ENCODE measurements at places on chromosomes 11 and 22. TPM values are rescaled to one million over a fixed set of nuclear protein-coding genes. Genes with fewer than 3 reads are reported as not detected.
A peak's percentile ranks its signal among the peaks of the same experiment; 100 is the strongest.

FOSL1 gene
- 11.4 TPM for total RNA-seq

FKBP2 gene
- total RNA-seq: 34.3 TPM

FAM89B gene
- total RNA-seq: 21.6 TPM

OR8D4 gene
- total RNA-seq: 0.09 TPM

OR10D3 gene
- total RNA-seq: not detected

OR51B5 gene
- not detected for total RNA-seq

FGF19 gene
- not detected for total RNA-seq

SUSD2 gene
- total RNA-seq: 0.99 TPM

RIMBP3B gene
- 0.09 TPM for total RNA-seq

LINC01488 gene
- total RNA-seq: not detected

ABCG4 gene
- total RNA-seq: 0.08 TPM

ZNF280B gene
- 0.45 TPM for total RNA-seq

OR52H1 gene
- 0.81 TPM for total RNA-seq

ARHGAP8 gene
- 0.41 TPM for total RNA-seq

DNA sequence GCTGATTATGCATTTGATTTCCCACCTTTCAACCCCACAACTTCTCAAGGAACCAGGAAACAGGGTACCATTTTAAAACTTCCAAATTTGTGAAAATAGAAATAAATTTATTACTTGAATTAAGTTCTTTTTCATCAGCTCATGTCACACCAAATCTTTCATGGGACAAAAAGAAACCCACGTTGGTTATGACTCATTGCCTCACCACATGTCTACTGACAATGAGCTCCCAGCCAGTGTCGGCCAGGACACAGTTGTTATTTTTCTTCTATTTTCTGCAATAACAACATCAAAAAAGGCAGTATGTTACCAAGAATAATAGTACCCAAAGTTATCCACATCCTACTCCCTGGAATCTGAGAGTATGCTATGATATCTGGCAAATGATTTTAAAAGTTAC lies 17.3 kb downstream of the MS4A6A start:
- no peak for DNase-seq

GRCh38 chr11:17648528-17648927 lies 70.8 kb upstream of the MYOD1 start:
- DNase-seq: no peak

DNA sequence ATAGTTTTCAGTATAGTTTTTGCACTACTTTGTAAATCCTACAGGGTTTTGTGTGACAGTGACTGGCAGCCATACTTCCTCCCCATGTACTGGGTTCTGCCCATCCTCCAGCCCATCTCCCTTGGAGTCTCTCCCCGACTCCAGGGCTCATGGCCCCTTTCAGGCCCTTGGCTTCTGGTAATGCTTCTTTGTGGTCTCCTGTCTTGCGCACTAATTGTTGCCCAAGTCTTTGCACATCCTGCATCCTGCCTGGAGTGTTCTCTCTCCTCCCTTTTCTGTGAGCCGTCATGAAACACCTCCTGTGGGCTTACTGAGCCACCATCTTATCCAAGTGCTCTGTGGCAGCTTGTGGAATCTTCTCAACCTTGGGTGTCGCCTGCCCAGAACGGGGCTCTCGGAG lies 11.4 kb upstream of the KCNQ1OT1 start:
- DNase-seq: no peak

DNA sequence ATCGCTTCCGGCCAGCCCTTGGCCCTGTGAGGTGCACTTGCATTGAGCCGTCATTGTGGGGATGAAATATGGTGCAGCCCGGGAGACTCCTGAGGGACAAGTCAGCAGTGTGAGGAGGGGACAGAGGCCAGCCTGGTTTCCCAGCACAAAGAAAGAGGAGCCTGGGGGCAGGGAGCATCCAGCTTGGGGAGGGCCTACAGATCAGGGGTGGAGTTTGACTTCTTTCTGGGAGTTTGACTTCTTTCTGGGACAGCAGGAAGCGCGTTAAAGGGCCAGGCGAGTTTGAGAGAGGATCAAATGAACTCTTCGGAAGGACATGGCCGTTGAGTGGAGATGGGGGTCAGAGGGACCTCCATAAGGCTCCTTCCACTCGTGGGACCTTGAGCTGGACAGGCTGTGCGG lies 91.9 kb downstream of the LRRC32 start:
- DNase-seq: no peak

DNA sequence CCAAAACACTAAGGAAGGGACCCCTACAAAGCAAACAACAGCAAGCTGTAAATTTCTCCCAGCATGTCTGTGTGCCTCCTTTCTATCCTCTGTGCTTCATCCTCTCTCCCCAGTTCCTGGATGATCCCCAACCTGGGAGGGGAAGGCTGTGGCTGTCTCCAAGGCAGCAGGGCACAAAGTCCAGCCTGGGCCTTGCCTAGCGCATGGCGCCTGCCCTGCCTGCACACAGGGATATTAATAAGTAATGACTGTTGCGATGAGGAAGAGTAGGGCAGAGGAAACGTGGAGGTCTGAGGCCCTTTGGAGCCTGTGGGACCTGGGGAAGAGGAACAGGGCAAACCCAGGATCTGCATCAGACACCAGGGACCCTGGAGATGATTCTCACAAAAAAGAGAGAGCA lies 2.0 kb downstream of the USH1C start:
- DNase-seq: no peak

DNA sequence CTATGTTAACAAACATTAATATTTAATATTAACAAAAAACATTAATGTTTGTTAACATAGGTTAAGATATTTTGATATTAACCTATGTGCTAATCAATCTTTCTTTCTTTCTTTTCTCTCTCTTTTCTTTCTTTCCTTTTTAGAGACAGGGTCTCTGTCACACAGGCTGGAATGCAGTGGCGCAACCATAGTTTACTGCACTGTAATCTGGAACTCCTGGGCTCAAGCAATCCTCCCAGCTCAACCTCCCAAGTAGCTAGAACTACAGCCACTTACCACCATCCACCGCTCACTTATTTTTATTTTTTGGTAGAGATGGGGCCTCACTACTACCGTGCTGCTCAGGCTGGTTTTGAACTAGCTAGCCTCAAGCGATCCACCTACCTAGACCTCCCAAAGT lies 13.2 kb downstream of the SIK3 start:
- DNase-seq: no peak

DNA sequence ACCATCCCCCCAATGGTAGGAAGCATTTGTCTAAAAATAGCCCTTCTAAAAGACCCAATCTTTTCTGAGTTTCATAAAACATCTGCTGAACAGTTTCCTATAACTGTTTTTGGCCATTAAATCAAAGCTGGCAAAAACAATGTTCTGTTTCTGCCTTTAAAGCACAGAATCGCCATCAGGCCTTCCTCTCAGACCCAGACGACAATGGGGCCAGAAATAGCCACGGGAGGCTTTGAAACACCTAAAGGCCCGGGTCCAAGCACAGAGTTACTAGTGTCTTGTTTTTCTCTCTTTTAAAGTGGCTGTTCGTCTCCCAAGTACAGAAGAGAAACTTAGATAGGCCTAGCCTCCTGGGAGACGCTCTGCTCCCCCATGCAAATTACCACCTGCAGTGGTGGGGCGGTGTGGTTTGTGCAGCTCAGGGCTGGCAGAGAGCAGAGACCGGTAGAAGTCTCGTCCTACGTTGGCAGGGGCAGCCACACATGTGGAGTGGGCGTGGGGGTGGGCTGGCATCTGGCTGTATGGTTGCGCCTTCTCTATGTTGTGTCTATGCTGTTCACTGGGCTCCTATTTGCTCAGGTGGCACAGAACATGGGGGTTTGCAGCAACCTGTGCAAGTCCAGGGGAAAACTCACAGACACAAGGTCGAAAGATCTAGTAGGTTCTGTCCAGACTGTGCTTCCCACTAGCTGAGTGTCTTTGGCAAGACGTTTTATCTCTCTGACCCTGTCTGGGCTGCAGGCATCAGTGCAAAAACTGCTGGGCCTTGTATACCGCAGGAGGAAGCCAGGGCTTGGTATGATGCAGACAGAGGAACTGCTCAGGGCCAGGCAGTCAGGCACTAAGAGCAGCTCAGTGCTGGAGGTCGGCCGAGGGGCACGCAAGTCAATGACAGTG lies 23.6 kb upstream of the ETS1 start:
- DNase-seq: no peak

DNA sequence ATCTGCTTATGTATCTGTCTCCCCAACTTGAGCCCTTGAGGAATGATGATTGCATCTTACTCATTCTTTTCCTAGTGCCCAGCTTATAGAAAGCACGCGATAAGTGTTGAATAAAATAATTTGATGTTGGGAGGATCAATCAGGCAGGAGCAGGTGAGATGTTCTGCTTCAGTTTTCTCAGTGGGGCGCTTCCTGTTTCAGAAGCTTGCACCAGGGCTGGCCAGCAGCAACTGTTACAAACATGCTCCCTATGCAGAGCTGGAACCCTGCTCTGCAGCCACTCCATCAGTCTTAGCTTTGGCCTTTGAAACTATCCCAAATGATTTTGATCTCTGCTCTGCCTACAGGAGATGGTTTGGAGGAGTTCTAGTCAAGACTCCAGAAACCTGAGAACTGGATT lies 3.9 kb downstream of the ENDOD1 start:
- no peak for DNase-seq

GRCh38 chr22:38462960-38463784 lies 4.7 kb upstream of the KDELR3 start:
- no peak for DNase-seq

DNA sequence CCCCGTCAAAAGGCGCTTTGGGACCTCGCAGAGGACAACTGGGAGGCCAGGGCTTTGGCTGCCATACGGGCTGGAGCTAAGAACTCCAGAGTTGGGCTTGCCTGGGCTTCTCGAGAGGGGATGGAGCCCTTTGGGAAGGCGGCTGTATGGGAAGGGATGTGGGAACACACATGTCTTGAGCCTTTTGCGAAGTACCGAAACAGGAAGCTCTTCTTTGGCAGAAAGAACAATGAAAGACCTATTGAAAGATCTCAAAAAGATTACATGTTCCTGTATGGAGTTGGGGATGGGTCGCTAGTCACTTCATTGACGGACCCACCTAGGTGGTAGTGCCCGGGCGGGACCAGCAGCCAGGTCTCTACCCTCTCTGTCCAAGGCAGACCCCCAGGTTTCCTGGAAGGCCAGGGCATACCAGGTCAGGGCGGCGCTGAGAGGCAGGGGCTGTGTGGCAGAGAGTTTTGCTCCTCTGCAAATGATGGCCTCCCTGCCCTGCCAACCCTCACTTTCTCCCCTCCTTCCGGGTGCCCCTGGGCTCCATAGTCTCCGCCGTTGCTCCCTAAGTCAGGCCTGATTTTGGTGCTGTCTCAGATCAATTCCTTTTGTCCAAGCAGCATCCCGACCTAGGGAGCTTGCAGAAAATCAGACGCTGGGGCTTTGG lies 1.0 kb downstream of the ST14 start:
- no peak for DNase-seq

DNA sequence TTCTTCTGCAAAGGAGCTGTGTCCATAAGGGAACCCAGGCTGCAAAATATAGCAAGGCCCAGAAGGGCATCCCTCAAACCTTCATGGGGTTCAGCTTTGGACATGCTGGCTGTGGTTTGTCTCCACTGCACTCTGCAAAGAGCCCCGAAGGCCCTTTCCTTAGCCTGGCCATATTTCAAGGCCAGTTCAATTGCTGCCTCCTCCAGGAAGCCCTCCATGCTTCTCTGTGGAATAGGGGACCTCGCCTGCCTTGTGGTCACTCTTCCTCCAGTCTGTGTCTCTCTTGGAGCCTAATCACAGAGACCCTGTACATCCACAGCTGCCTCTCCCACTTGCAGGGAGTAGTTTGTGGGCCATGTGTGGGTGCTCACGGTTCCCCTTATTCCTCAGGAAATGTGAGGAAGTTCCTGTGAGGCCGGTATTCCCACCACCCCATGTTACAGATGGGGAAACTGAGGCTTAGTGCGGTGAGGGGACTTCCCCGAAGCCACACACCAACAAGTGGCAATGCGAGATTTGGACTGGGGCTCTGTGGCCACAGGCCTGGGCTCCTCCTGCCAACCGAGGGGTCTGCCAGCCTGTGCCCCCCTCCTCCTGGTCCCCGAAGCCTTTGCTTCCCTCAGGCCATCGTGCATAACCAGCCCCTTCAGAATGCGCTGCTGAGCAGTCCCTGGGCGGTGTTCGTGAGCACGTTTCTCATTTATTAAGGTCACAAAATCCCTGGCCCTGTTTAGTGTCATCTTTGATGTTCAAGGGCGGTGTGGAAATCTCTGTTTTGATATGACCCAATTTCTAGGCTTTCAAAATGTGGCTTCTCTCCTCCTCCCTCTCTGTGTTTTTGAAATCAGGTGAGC lies 65.8 kb downstream of the PARVB start:
- peak; percentile 7 for DNase-seq

DNA sequence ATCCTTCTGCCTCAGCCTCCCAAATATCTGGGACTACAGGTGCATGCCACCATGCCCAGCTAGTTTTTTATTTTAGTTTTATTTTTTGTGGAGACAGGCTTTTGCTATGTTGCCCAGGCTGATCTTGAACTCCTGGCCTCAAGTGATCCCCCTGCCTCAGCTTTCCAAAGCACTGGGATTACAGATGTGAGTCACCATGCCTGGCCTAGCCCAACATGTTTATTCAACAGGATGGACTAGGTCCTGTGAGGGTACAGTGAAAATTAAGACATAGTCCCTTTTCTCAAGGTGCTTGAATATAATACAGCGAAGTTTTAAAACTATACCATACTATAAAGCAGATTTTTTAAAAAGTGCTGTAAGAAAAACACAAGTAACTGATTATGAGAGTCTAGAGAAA lies 45.2 kb upstream of the EED start:
- DNase-seq: no peak

GRCh38 chr22:29117799-29118477 lies 45.1 kb downstream of the KREMEN1 start:
- DNase-seq: peak; percentile 72

DNA sequence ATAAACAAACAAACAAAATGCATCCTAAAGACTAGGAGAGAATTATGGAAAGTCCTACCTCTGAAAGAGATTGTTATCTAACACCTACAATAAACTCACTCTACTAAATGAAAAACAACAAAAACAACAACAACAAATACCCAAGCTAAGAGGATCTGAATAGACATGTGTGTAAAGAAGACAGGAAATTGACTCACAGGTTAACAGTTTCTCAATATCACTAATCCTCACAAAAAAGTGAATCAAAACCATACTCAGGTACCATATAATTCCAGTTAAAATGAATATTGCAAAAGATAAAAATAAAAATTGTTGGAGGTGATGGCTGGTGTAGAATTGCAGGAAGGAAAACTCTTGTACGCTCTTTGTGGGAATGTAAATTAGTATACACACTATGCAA lies 110.4 kb upstream of the TOP3B start:
- no peak for DNase-seq

GRCh38 chr11:122115524-122116379 lies at the start of gene BLID:
Gene BLID (minus strand): TSS chr11:122116215. CDS start chr11:122115922, 293 bp downstream.
- peak; percentile 63 for DNase-seq

DNA sequence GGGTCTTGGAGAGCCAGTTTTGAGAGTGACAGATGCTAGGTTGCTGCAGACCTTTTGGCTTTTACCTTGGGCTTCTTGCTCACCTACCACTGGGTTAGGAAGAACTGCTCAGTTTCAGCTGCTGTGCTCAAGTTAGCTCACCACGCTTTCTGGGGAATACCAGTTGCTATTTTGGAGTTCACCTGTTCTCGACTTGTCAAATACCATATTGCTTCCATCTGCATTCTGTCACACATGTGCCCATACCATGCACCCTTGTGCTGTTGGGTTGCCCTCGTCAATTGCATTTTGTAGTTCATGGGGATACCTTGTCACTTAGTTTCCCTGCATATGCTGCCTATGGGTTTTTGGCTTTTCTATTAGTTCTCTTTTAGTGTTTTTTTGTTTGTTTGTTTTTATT lies 23.0 kb upstream of the BARX2 start:
- DNase-seq: no peak

GRCh38 chr22:48045369-48045768 lies 1282.9 kb downstream of the TBC1D22A start:
- DNase-seq: no peak

Measured in fibroblast of the aortic adventitia (primary cell).